A172 (cell line): ENCODE measurements at places on chromosomes 12 and 14. TPM values are rescaled to one million over a fixed set of nuclear protein-coding genes. Genes with fewer than 3 reads are reported as not detected.

INSM2 gene
- 0.10 and 0.17 TPM in 2 replicates for total RNA-seq

PCK2 gene
- total RNA-seq, result 2.0 and 4.4 TPM in 2 replicates

C12orf50 gene
- total RNA-seq, result not detected in 2 replicates

- DNase-seq, result no peak
Measured at GRCh38 chr14:100738704-100739131, 12.0 kb downstream of the DLK1 start.

DNA sequence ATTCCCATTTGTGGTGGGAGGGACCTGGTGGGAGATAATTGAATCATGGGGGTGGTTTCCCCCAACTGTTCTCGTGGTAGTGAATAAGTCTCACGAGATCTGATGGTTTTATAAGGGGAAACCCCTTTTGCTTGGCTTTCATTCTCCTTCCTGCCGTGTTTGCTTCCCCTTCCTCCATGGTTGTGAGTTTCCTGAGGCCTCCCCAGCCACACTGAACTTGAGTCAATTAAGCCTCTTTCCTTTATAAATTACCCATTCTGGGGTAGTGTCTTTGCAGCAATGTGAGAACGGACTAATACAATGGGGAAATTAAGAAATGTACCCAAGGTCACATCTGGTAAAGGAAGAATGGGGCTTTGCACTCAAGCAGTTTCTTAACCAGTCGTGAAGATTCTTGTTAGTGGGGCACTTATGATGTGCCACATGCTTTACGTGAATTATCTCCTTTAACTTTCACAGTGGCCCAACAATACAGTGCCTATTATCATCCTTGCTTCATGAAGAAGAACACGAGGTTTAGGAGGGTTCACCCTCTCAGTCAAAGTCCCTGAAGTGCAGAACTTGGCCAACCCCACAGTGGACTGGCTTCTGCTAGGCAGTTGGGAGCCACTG, 234.3 kb downstream of the EFCAB11 start:
- DNase-seq, result no peak

DNA sequence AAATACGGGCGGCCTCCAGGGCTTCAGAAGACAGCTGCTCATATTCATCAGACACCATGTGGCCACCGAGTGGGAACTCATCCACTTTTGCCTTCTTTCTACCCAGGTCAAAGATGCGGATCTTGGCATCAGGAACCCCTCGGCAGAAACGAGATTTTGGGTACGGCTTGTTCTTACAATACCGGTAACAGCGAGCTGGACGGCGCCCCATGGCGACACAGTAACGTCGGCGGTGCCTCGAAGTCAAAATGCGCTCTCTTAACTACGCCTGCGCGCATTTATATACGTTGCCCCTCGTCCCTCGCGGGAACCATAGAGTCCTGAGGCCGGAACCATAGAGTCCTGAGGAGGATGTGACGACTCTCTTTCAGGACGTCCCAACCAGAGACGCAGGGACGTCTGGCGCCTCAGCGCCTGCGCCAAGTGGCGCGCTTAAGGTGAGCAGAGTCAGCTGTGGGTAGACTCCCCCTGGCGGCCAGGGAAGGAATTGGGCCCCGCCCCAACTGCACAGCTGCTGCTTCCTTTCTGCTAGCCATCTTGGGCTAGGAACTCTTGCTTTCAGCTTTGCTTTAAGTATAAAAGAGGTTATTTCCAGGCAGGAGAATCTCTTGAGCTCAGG, at the start of gene RPL10L:
Gene RPL10L (minus strand): TSS at position 256 of the 619 bp plus-strand sequence. CDS start 45 bp downstream, at position 211.
- no peak for DNase-seq

GRCh38 chr14:35043046-35043445, 3.0 kb upstream of the FAM177A1 start:
- DNase-seq, result no peak

DNA sequence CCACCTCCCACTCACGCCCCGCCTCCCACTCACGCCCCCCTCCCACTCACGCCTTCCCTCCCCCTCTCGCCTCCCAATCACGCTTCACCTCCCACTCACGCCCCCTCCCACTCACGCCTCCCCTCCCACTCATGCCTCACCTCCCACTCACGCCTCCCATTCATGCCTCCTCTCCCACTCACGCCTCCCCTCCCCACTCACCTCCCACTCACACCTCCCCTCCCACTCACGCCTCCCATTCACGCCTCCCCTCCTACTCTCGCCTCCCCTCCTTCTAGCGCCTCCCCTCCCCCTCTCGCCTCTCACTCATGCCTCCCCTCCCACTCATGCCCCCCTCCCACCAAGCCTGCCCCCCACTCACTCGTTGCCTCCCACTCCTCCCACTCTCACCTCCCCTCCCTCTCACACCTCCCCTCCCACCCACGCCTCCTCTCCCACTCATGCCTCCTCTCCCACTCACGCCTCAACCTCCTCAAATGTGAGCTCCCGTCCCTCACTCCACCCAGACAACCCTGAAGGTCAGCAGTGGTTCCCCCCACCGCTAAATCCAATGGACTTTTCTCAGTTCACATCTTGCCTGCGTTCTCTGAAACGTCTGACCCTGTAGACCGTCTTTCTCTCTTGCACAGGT, 39.8 kb downstream of the TMEM63C start:
- no peak for DNase-seq
